ENCODE measurements at places on chromosomes 3 and 15.

DNA sequence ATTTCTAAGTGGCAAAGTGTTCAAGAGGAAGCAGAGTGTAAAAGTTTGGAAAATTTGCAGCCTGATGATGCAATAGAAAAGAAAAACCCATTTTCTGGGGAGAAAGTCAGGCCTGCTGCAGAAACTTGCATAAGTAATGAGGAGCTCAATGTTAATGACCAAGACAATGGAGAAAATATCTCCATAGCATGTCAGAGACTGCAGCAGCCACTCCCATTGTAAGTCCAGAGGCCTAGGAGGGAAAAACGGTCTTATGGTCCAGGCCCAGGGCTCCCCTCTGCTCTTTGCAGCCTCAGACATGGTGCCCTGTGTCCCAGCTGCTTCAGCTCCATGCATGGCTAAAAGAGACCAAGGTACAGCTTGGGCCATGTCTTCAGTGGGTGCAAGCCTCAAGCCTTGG, 96.6 kb upstream of the GMNC start:
- DNase-seq: no peak

GRCh38 chr15:60572541-60573421, 93.8 kb upstream of the ICE2 start:
- no peak for DNase-seq

- DNase-seq: peak; percentile 27
These were observed 609 bp downstream of the GOLGA8A start for GRCh38 chr15:34436956-34437442.

DNA sequence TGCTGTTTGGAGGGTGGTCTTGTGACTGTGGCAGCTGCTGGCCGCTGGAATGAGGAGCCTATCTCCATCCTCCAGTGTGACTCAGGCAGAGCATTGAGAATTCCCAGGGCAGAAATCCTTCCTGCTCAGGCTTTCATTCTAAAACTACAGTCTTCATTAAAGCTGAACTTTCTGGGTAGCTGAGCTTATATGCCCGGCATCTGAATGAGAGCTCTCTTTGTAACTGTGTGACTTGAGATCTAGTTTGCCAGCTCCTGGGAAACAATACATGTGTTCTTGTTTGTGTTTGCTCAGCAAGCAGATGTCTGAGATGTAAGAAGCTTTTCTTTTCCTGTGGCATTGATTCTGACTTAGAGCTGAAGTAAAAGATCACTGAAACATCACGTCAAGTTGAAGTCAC, 22.4 kb downstream of the RLBP1 start:
- DNase-seq: no peak

GRCh38 chr3:11591391-11592282, 52.1 kb downstream of the VGLL4 start:
- no peak for DNase-seq

DNA sequence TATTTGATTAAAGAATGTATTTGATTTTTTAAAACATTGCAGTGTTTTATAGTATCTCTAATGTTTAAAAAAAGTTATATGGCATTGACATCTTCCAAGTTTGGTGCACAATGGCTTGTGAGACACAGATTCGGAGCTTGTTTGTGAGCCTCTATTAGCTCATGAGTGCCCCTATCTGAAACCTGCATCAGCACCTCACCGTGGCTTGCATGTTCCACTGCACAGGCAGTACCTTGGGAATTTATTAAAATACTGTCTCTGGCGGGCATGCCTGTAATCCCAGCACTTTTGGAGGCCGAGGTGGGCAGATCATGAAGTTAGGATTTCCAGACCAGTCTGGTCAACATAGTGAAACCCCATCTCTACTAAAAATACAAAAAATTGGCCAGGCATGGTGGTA, 6.8 kb upstream of the RTP2 start:
- no peak for DNase-seq

GRCh38 chr15:54374184-54374952, 396.1 kb downstream of the UNC13C start:
- no peak for DNase-seq

DNA sequence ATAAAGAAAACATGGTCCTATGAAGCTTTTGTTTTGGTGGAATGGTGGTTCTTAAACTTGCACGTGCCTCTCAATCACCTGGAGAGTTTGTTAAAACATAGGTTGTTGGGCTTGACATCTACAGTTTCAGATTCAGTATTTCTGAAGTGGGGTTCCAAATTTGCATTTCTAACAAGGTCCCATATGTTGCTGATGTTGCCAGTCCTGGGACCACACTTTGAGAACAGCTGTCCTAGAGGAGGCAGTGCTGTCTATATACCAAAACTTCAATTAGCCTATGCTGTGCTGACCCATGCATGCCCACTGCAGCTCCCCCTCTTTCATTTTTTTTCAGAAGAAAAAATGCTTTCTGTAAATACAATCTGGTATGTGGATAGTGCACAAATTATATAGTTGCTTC, 31.3 kb downstream of the ALCAM start:
- no peak for DNase-seq

DNA sequence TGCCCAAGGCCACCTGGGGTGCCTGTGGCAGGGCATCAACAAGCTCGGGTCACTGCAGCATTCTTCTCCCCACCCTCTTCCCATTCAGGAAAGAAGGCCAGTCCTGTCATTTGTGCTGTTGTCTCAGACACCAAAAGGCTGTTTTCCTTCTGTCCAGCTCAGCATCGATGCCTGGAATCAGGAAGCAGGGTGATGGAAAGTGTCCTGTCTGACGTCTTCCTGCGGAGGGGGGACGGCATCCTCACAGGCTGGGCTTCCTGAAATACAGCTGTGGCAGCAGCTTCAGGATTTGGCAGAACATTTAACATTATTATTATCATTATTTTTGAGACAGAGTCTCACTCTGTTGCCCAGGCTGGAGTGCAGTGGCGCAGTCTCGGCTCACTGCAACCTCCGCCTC, 33.0 kb upstream of the ANKDD1A start:
- no peak for DNase-seq

DNA sequence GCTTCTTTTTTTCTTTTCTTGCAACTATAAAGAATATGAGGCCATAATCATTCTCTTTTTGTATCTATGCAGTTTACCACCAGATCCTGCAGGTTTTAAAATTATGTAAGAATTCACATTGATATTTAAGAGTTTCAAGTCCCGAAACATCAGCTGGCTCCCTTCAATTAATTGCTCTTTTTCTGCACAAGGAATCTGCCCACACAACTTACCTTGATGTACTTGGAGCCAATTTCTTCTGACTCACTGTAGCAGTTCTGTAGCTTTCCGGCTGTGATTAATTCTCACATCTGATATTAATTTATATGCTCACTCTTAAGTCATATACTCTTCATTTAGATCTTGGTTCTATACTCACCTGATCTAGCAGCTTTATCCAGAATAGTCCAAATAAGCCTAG, 781.8 kb downstream of the CADM2 start:
- DNase-seq: peak; percentile 27

GRCh38 chr3:97827741-97828471, 6.1 kb downstream of the CRYBG3 start:
- no peak for DNase-seq

DNA sequence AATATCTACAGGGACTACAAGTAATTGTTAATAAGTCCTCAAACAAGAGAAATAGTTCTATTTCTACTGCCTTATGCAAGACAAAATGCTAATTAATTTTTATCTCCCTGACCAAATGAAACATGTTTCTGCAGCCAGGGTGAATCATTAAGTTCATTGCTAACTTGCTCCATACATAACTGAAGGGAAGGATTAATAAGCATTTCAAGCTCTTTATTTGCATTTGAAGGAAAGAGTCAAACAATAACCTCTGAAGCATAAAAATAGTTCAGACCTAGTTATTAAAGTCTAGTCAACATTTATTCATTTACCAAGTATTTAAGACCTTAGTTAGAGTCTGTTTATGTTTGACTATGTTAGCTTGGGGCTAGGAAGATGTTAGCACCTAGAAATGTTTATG, 120.0 kb downstream of the ATP1B3 start:
- no peak for DNase-seq

GRCh38 chr3:150545419-150546225, 674 bp downstream of the SERP1 start:
- no peak for DNase-seq

- no peak for DNase-seq
These were observed 17.5 kb upstream of the ALPK3 start for GRCh38 chr15:84799511-84800187.

DNA sequence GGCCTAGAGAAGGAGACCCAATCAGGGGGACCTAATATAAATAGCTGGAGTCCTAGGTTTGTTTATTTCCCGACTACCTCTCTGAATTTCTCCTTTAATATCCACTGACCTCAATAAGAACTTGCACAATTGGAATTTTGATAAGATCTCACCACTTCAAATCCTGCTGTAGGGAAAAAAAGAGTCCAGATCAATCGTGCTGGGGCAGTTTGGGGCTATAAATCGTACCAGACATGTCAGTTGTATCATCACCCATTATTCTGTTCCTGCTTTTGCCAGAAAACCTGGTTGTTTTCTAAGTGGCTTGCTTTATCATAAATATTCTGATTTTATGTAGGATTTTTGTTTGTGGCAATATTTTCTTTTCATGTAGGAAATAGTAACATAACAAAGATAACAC, 281.3 kb downstream of the DIPK2A start:
- no peak for DNase-seq

DNA sequence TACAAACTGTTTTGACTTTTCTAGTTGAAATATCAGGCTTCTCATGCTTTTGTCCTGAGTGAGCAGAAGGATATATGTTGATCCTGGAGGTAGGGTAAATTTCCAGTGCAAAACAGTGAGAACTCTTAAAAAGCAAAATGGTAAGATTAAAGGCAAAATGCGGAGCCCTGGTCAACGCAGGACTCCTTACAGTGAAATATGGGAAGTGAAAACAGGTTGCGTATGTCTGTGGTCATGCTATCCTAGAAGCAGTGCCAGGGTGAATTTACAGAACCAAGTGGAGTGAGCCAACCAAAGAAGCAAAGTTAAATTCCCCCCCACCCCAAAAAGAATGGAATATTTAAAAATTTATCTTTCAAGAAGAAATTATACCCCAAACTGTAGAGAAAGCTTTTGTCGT, 256.4 kb downstream of the NR2F2 start:
- no peak for DNase-seq

- DNase-seq: no peak
These were observed 2.7 kb downstream of the RNF13 start for GRCh38 chr3:149815728-149816127.

GRCh38 chr15:96560246-96560895, 229.9 kb downstream of the NR2F2 start:
- DNase-seq: no peak

- no peak for DNase-seq
These were observed 465.3 kb upstream of the AGTR1 start for GRCh38 chr3:148232389-148232788.

DNA sequence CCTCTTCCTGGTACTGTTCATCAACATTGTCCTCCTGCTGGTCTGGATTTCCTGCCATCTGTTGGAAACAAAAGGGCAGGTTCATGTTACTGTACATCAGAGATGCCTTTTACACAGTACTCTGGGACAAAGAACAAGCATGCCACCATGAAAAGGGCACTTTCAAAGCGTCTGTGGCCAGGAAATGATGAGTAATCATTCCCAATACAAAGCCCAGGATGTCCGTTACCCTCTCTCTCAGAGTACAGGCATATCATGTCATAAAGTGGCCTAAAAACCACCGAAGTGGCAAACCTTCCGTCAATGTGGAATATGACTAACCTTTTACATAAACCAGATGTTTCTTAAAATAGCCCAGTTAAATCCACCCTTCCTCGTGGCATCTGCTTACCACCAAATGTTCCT, 71.2 kb downstream of the GOLIM4 start:
- DNase-seq: peak; percentile 78

DNA sequence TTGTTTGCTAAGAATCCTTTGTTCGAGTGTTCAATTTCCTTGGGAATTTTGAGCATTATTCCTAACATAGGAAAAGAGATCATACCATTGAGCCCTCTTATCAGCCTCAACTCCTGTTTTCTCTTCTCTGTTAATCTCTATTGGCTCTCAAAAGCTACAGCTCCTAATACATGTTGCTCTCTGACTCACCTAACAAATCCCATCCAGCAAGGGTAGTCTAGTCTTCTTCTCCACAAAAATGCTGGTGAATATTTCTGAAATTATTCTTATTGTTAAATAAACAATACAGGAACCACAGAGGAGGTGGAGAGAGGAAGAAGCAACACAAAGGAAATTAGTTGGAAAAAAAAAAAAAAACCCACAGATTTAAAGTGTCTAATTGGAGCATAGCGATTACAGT, 325.8 kb upstream of the NAALADL2 start:
- DNase-seq: peak; percentile 85

DNA sequence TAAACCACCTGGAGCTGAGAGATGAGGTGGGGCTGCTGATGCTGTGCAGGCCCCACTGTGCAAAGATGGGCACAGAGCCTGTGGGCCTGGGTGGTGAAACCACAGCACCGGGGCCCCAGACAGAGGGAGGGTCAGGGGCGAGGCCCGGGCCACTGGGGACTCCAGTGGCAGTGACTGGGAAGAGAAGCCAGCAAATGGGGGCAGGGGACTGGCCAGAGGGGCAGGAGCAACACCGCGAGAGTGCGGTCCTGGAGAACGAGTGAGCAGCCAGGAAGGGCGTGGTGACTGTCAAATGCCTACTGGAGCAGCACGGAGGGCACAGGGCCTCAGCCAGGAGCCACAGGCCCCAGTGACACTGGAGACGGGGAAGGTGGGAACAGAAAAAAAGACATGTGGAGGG, 39.8 kb downstream of the HCN4 start:
- no peak for DNase-seq

- peak; percentile 60 for DNase-seq
These were observed 169.1 kb downstream of the GAP43 start for GRCh38 chr3:115792206-115792955.

- no peak for DNase-seq
These were observed 9.7 kb upstream of the TATDN2 start for GRCh38 chr3:10238345-10239183.

DNA sequence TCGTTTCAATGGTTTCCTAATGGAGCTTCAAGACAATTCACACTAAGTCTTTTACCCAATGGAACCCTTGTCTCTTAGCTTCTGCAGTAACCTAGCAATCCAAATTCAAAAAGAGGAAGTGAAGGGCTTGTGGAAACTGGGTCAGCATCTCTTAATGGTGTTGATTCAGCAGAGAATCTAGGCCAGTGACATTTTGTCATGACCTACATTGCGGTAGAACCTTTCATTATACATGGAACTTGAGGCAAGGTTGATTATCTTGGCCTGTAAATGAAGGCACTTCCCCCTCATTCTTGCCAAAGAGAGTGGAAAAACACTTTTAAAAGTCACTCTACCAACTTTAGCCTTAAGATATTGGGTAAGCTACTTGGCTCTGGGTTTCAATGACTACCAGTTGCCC, 42.8 kb downstream of the C2CD4B start:
- DNase-seq: no peak

- DNase-seq: no peak
These were observed 340.7 kb upstream of the C2CD4B start for GRCh38 chr15:62505762-62506161.

DNA sequence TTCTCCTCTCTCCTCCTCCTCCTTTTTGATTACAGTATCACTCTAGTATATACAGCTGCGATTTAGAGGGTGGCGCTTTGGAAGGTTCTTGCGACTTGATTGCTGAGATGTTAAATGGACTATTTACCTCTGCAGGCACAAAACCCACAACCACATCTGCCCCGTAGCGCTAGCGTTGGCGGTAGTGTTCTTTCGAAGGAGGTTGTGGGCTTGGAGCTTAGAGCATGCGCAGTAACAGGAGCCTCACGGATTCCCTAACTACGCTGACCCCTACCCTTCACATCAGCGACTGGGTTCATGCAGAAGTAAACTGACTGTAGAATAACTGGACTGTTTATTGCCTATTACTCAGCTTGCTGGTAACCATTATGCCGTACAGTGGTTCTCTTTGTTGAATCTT, 58.0 kb downstream of the CGGBP1 start:
- DNase-seq: peak; percentile 12

GRCh38 chr3:23550402-23550801, 255.4 kb upstream of the UBE2E1 start:
- DNase-seq: no peak

Measured in fibroblast of skin of abdomen (primary cell).